Stimulated activated CD8-positive, alpha-beta memory T cell treated with anti-CD3 and anti-CD28 coated beads, Interleukin-7, amount 100 ng/mL, for 1 hour (primary cell): ENCODE measurements at places on chromosomes 4 and X.

DNA sequence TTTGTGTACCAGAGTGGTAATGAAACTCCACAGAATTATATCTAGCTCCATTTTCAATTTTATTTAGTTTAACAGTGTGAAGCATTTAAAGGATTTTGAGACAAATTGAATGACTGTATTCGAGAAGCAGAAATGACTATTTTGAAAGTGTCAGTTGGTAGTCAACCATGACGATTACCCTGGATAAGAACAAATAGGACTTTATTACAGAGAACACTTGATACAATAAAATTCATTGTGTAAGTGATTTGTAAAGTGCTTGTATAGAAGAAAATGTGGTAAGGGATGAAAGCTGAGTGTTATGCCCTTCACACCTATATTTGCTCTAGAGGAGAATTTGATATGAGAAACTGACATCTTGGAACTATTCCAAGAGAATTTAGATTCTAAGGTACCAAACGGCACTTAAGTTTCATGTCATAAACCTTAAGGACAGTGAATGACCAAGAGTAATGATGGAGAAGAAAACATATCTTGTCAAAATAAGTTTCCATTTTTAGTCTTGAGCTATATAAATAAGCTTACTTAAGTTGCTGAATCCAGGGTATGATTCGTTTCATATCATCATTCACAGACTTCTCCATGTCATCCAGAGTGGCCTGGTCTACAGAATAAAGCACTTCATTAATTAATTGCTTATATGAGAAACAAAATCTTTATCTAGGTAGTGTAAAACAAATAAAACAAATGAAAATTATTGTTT, 34.6 kb downstream of the MED14 start:
- no peak for DNase-seq

DNA sequence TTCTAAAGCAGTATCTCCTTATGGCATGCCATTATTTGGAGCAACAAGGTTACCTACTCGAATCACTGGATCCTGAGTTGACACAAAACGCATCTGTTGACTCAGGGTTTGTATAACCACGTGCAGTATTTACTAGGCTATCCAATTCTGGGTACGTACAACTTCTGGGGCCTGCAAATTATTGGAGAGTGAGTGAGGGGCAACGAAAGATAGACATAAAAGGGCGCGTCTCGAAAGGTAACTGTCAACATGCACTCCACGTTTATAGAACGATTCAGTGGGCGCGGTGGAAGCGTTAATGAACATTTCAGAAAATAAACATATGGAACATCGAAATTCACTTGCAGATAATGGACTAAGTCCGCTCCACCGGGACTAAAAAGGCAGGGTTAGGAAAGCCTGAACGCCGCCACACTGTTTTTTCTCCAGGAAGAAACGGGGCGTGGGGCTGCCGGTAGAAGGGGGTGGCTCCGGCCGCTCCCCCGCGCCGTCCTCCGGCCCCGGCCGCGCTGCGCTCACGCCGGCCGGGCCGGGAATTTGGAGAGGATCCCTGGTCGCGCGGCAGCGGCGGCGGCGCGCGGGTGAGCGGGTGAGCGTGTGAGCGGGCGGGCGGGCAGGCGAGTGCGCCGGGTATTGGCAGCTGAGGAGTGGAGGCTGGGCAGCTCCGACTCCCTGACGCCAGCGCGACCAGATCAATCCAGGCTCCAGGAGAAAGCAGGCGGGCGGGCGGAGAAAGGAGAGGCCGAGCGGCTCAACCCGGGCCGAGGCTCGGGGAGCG, at the start of gene SMAD1:
TSS of gene SMAD1 (plus strand) at position 690 of the 778 bp plus-strand sequence. CDS start 32,761 bp downstream, outside the sequence.
- no peak for DNase-seq

- DNase-seq: no peak
Measured at GRCh38 chr4:86963697-86964096, 28.9 kb downstream of the AFF1 start.

DNA sequence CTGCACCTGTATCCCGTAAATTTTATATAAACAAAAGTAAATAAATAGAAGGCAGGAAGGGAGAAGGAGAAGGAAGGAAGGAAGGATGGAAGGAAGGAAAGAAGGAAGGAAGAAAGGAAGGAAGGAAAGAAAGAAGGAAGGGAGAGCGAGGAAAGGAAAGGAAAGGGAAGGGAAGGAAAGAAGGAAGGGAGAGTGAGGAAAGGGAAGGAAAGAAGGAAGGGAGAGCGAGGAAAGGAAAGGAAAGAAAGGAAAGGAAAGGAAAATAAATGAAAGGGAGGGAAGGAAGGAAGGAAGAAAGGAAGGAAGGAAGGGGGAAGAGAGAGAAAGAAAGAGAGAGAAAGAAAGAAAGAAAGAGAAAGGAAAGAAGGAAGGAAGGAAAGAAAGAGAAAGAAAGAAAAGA, 43.0 kb upstream of the FRG1 start:
- DNase-seq: no peak

DNA sequence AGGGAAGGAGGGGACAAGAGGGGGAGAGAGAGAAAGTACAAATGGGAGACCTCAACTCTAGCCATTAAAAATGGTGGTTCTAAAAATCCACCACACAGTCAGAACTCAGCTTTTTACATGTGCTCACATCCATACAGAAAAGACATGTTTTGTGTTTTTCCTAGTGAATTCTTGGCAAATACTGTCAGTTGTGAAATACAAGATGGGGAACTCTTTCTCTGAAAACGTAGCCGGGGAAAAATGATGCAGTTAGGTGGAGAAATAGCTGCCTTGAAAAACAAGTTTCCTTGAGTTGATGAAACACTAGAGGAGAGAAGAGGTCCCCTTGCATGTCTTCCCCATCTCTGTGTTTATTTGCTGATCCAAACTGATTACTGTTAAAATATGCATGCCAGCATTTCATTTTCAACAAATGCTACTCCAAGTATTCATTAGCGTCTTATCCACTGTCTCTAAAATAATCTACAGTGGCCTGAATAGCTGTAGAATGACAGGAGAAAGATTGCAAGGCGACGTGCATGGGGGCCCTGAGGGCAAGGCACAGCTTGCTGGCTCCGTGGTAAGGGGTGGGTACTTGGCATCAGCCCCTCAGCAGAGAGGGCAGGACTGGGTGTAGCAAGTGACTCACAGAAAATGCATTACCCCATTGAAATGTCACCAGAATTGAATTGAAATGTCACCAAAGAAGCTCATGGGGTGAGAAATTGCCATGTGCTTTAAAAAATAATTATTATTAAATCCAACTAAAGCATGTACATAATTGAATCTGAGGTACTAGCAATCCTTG, 48.1 kb upstream of the TBL1X start:
- DNase-seq: no peak

GRCh38 chrX:36501169-36501702, 506.9 kb upstream of the FAM47C start:
- DNase-seq: no peak

DNA sequence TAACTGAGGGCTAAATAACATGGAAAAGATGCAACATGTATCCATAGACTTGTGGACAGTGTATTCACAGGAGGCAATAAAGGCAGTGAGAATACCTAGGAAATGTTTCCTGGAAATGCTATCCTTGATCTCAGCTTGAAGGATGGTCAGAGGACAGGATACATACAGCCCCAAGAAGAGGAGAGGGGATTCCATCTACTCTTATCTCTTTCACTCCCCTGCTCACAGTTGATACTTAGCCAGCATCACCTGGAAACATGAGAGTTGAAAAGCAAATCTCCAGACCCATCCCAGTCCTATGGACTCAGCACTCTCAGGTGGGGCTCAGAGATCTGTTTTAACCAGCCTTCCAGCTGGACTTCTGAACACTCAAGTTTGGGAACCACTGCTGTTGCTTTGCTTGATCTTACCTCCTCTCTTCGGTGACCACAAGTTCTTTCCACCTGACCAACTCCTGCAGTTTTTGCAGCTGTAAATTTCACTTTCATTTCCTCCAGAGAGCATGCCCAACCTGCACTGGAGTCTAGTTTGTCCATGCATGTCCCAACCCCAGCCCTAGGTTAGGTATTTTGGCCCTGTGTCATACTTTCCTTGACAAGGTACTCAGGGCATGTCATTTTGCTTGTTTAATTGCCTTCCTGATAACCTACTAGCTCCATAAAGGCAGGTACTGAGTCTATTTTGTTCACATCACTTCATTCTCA, 10.4 kb downstream of the RELL1 start:
- DNase-seq: no peak

DNA sequence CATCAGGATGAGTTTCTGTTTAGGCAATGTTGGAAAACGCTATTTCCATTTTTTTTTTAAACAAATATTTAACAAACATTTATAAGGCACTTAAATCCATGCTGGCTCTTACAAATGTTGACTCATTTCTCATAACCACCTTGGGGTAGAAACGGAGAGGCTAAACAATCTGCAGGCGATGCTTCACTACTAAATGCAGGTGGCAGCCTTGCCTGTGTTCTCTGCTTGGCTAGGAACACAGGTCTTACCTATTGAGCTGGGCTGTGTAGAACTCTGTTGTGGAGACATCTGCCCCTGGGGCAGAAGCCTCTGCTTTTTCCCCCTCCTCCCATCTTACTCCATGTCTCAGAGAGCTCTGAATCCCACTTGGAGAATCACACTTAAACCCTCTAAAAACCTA, 1.4 kb upstream of the CXCL1 start:
- DNase-seq: no peak

DNA sequence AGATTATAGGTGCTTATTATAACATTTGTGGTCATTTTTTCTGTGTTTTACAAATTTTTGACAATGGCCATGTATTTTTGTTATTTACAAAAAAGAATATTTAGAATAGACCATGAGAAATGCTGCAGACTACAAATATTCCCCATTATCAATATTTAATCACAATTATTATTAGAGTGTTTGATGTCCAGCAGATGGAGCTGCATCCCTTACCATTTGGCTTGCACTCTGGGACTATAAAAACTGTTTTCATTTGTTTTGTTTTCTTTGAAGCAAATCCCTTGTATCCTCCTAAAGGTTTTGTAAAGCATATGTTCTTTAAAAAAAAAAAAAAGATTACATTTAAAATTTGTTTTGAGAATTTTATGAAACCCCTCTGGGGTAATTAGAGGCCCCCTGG, 85.6 kb upstream of the CXorf66 start:
- no peak for DNase-seq

- DNase-seq: no peak
Measured at GRCh38 chrX:119455264-119455663, 13.0 kb upstream of the SLC25A5 start.

DNA sequence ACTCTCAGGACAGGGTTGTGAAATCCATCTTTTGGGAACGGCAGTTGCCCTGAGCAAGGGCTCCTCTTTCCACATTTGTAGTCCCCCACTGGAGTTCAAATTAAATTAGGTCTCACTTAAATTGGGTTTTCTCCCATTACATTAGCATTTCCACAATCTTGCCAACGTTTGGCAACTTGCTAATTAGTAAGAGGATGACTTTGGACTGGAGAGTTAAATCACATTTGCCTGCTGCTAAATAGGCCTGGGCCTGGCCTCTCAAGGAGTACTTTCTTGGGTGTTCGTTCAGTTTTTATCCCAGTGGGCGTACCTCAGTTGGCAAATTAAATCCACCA, 33.8 kb downstream of the TNIP3 start:
- DNase-seq: no peak

- no peak for DNase-seq
Measured at GRCh38 chr4:96150466-96150865, 310.6 kb downstream of the PDHA2 start.

- DNase-seq: no peak
Measured at GRCh38 chrX:24133312-24133711, 16.2 kb upstream of the ZFX start.

DNA sequence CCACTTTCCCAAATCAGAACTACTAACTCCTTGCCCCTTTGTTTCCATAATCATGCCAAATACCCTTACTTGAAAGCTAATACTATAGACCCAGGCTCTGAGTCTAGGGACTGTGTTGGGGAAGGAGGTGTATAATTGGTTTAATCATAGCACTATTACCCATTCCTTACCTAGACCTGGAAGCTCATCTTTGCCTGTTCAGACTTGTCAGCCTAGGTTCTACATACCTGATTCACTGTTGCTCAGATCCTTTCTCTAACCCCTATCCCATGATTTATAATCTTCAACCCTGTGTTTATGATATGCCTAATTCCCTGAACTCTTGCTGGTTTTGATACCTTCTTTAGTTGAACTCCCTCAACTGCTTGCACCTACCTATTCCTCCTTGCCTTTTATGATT, 123.1 kb upstream of the GRIA3 start:
- DNase-seq: no peak

GRCh38 chr4:41329361-41329760, 72.6 kb downstream of the UCHL1 start:
- no peak for DNase-seq

- DNase-seq: no peak
Measured at GRCh38 chrX:150547375-150548115, 20.9 kb upstream of the MTM1 start.

- DNase-seq: no peak
Measured at GRCh38 chr4:113659127-113659526, 102.4 kb downstream of the CAMK2D start.

- DNase-seq: no peak
Measured at GRCh38 chrX:49748211-49748956, 52.6 kb upstream of the PAGE1 start.

GRCh38 chr4:107497054-107497453, 223.0 kb downstream of the PAPSS1 start:
- DNase-seq: no peak

DNA sequence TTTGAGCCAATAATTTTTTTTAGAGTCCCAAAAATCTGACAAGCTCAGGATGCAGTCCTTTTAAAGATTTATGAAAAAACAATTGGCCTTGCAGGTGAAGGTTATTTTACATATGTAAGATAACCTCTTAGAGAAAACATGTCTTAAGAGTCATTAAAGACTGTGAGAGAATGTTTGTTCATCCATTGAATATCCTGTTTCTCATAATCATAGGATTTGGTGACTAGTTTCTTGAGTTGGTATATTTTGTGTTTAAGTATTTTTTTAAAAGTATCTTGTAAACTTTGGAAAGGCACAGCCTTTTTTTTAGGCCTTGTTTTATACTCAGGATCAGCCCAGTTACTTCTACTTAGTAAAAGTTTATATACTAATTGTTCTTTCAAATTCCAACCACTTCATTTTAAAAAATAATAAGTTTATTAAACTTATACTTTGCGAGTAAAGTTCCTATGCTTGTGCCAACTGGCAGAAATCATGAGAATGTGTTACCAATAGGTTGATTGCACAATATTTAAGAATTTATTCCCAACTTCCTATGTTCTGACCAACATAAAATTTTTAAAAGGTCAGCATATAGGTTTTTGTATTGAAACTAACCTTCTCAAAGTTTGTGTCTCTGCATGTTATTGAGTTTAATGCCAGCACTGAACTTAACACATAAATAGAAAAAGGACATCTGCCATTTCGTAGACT, 40.0 kb upstream of the ARSJ start:
- DNase-seq: no peak

GRCh38 chrX:72271812-72272211, 5.2 kb downstream of the RPS4X start:
- no peak for DNase-seq

DNA sequence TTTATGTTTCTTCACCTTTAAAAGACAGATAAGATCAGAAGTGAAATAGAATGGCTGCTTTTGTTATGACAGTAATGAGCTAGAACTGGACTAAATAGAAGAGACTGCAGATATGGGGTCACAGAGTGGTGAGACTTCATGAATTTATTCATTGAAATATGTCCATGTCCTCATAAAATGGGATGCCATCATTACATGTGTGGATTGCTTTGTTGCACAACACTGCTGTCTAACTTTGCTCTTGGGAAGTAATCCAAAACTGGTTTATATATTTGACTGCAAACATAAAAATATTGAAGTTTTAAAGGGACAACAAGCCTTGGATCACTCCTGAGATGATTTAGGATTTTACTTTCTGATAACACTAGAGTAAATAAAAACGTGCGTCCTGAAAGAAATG, 209.2 kb upstream of the FAT4 start:
- DNase-seq: no peak

- DNase-seq: no peak
Measured at GRCh38 chr4:121479808-121480207, 99.0 kb upstream of the QRFPR start.

- no peak for DNase-seq
Measured at GRCh38 chr4:137156054-137156453, 376.2 kb downstream of the PCDH18 start.
